Cardiac septum (tissue), 1 donor: ENCODE measurements at places on chromosomes 2 and 18.

GRCh38 chr2:27911458-27912210 is 21.1 kb downstream of the BABAM2 start:
- no peak for DNase-seq

DNA sequence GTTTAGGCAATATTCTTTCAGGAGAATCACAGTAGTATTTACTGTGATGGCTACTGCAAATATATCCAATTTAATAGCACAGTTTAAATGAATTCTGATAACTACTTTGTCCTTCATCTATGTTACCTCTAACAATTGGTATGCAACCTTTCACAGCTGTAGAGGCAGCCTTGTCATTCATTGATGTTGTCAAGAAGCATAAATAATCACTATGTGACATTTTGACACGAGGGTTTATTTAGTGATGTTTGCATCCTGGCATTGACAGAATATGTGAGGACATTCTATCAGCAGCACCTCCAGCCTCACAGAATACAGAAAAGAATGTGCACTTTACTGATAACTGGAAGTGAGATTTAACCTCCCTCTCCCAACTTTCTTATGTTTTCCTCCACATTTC is 9.3 kb upstream of the KCNJ3 start:
- no peak for DNase-seq

GRCh38 chr2:163735685-163736432 is at the start of gene FIGN:
Gene FIGN, minus strand, starts transcription at chr2:163736008. Its CDS starts 1,081 bp downstream, at chr2:163734927.
- peak; percentile 86 for DNase-seq

GRCh38 chr2:241926541-241927311 is 57.2 kb downstream of the RTP5 start:
- no peak for DNase-seq

GRCh38 chr2:5699963-5700362 is 7.8 kb downstream of the SOX11 start:
- DNase-seq = no peak

DNA sequence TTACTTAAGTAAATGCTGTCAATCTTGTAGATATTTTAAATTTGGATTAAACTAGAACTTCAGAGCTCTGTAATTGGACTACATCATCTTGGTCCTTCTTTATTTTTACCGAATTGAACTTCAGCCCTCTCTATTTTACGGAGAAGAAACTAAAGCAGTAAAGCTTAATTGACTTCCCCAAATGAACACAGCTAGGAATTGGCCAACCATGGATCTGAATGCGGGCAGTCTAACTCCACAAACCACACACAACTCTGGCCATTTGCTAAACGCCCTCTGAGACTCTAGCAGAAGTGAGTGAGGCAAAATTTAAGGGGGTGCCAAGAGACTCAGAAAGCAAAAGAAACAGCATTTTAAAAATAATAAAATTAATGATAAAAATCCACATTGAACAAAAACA is 86.3 kb upstream of the KCTD1 start:
- no peak for DNase-seq

- DNase-seq = no peak
These were observed 333.0 kb upstream of the CNTNAP5 start for GRCh38 chr2:123692121-123692520.

DNA sequence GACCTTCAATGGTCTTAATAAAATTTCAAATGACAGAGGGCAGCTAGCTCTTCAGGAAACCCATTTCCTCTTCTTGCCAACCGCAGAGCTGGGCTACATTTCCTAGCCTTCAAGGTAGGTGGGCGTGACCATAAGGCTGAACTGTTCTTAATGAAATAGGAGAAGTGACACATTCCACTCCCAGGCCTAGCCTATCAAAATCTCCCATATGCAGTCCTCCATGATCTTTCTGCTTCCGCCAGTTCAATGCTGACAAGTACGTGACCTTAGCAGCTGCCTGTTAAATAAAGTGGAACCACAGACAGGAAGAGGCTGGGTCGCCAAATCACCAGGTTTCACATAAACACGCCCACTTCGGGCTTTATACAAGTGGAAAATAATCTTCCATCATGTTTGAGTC is 13.2 kb downstream of the SERPINE2 start:
- no peak for DNase-seq

- no peak for DNase-seq
These were observed 99.0 kb upstream of the MCFD2 start for GRCh38 chr2:47014564-47015051.

DNA sequence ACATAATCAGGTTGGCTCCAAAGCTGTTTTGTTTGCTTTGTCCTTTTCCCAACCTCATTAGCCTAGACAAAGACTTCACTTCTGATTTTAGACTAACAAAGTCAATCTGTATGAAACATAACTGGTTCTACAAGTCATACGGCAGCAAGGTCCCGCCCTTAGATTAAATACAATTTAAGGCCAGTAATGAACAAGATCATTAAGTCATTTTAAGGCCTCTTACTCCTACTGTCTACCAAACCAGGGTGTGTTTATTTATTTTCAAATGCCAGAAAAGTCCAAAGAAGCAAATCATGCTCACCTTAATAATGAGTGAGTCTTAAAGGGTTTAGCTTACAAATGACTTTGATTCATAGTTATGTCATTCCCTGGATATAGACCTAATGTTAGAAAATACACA is 148.4 kb upstream of the ACVR2A start:
- no peak for DNase-seq

GRCh38 chr18:48599391-48599790 is 60.6 kb downstream of the CTIF start:
- DNase-seq = no peak

DNA sequence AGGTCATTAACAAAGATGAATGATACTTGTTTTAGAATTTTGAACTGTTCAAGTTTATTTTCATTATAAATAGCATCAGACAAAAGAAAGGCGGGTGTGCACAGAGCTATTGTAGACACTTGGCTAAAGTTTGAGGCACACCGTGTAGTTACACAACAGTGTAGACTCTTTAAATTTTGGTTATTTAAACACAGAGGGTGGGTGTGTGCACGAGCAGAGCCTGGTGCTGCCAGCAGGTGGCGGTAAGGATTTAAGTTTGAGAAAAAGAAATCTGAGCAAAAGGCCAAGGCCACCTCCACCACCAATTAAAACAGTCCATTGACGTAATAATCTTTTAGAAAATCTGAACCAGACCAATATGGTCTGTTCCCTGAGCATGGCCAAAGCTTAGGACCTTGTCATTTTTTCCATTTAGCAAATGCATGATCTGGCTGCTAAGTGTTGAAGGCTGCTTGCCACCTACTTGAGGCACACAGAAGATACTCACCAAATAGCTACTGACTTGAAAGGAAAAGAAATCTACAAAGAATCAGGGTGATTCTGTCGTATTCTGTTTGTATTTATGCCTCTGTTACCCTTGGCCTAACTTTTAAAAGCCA is 14.3 kb downstream of the COPS7B start:
- no peak for DNase-seq

DNA sequence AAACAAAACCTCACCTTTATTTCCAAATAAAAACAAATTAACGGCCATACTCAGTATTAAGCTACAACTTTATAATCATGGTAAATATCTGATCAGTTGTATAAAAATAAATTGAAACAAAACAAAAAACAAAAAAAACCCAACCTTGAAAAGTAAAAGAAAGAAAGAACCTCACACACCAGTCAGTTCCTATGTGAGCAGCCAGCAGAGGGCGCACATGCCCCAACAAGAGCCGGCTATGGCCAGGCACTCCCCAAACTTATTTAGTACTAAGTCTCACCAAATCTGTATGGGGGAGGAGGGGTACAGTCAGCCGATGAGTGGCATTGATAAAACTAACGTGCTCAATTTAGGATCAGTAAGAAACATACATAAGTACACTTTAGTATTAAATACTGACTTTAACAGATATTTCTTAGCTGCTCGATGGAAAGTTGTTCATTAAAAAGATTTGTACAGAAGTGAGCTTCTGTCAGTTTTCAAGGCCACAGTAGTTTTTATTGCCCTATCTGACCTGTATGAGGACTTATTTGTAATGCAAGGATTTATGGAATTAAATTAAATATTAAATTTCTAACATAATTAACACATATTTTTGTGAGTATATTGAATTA is 172.6 kb downstream of the TCF4 start:
- peak; percentile 89 for DNase-seq

GRCh38 chr18:70293166-70293565 is 4.3 kb downstream of the SOCS6 start:
- no peak for DNase-seq

DNA sequence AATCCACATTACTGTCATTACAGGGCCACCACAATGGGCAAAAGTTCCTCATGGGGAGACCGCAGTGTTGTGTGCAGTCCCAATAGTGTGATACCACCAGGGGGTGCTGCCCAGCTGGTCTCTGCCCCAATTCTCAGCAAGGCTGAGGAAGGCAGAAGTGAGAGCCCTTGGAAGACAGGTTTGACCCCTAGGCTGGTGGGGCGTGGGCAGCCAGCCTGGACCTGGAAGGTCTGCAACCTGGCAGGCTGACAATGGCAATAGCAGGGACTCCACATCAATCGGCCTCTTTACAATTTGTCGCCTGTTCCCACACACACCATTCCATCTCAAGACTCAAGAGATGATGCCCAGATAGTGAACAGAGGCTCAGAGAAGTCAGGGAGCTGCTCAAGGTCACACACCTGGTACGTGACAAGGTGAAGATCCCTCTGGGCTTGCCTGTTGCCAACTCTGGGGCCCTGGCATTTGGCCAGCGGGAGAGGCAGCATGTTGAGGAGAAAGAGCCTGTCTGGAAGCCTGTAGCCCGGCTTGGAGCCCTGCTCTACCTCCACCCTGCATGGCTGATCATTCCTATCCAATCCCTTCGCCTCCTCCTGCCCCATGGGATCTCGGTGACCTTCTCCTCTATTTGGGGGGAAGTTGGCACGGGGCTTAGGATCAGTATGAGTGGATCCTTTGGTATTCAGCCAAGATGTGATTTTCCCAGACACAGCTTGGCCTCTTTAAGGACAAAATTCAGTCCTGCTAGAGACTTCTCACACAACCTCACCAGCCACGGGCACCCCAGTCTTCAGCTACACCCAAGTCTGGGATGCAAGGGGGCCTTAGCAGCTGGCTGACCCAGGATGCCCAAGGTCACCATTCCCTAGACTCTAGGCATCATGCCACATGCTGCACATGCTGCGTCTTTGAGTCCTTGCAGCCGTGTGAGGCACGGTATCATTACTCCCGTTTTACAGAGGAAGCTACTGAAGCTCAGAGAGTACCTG is 2.9 kb upstream of the ATOH8 start:
- peak; percentile 86 for DNase-seq

- no peak for DNase-seq
These were observed 34.1 kb downstream of the NFATC1 start for GRCh38 chr18:79429785-79430281.

GRCh38 chr18:9173770-9174233 is 37.2 kb downstream of the ANKRD12 start:
- DNase-seq = no peak

DNA sequence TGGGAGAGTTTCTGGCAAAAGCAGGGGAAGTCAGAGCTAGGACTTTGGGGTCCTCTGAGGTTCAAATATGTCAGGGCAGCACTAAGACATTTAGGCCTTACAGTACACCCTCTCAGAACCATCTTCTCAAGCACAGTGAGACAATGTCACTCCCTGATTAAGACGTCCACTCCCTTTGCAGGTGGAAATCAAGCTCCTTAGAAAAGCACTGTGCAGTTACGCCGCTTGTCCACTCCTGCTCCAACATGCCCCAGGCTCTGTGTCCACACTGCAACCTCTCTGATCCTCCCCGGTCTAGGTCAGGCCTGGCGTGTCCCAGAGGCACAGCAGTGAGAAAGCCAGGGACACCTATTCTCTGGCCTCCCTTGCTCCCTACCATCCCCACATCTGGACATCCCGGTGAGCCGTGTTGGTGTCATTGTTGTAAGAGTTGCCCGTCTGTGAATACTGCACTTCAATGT is 528.6 kb upstream of the ID2 start:
- no peak for DNase-seq

- DNase-seq = no peak
These were observed 112.1 kb downstream of the LTBP1 start for GRCh38 chr2:33058716-33059470.

DNA sequence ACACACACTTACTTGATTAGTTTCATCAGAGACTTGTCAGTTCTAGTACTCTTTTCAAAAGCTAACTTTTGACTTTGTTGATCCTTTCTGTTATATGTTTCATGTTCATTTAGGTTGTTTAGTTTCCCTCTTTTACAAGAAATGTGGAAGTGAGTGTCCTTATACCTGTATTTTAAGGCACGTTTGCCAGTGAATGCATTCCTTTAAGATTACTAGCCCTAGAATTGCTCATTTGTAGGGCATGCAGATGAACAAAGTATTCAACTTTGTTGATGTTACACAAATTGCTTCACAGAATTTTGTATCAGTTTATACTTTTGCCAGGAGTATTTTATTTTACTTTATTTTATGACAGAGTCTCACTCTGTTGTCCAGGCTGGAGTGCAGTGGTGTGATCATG is 6.3 kb downstream of the IL1RL2 start:
- no peak for DNase-seq

DNA sequence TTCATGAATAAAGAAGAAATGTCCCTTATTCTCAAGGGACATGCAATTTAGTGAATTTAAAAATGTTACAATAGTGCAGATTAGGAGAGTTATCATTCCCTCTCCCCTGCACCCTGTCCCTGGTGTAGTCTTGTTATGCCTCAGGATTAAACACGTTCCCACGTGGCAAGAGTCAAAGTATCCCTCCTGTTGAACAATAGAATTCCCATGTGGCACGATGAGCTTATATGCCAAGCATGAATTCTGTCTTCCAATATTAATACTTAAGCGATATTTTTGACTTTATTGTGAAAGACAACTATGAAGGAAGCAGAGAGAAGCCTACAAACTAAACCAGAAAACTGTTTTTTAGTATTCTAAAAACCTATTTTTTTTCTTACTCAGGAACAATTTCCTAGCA is 36.7 kb upstream of the SPAG16 start:
- DNase-seq = no peak

GRCh38 chr2:219737270-219737691 is 109.9 kb downstream of the SLC4A3 start:
- DNase-seq = no peak

GRCh38 chr2:149765636-149766035 is 178.1 kb upstream of the MMADHC start:
- DNase-seq = no peak

GRCh38 chr2:233800208-233800607 is 22.1 kb downstream of the MROH2A start:
- no peak for DNase-seq

DNA sequence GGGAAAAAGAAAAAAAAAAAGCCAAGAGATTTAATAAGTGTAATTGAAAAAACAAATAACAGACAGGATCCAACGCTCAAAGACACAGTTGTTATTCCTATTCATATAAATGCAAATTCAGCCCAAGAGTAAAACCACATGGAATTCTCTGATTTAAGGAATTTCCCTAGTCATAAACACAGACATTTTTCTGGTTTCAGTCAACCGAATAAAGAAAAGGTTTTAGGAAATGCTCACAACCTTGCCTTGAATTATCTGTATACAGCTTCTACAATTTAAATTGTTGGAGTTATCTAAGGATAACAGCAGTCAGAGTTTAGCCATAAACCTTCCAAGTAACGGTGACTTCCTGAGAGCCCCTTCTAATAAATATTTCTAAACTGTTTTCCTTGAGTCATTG is 122.7 kb downstream of the VWC2L start:
- DNase-seq = no peak
